ENCODE measurements at places on chromosomes 16 and 17.
A peak's percentile ranks its signal among the peaks of the same experiment; 100 is the strongest.

DNA sequence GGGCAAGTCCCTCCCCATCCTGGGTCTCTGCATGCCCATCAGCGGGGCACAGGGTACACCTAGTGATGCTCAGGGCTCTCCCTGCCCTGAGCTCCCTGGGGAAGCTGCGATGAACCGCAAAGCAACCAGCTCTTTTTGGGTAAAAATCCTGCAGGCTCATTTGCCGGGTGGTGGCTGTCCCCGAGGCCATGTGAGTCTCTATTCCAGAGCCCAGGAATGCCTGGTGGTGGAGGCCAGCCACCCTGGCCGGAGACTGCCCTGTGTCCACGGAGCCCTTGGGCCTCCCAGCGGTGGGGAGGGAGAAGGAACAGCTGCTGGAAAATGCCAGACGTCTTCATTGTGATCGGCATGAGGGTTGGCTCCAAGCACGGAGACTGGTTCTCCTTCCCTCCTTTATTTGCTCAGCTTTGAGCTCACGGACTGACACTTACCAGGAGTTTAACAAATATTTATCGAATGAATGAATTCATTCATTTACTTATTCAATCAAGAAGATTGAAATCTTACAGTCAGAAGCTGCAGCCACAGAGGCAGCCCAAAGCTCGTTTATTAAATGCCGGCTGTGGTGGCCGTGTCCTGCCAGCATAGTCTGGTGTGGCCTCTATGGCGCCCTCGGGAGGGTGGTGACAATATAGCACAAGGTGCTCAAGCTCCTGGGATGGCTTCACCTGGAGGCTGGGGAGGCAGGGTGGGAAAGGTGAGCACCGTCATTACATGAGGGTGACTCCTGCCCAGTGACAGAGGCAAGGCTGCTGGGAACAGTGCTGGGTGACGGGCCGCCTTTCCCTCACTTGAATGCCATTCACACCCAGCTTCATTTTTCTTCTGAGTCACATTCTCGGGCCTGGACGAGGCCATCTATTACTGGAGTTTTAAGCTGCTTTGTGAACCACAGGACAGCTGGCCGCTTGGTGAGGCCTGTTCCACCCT, 31.1 kb upstream of the JPH3 start:
- no peak for DNase-seq

DNA sequence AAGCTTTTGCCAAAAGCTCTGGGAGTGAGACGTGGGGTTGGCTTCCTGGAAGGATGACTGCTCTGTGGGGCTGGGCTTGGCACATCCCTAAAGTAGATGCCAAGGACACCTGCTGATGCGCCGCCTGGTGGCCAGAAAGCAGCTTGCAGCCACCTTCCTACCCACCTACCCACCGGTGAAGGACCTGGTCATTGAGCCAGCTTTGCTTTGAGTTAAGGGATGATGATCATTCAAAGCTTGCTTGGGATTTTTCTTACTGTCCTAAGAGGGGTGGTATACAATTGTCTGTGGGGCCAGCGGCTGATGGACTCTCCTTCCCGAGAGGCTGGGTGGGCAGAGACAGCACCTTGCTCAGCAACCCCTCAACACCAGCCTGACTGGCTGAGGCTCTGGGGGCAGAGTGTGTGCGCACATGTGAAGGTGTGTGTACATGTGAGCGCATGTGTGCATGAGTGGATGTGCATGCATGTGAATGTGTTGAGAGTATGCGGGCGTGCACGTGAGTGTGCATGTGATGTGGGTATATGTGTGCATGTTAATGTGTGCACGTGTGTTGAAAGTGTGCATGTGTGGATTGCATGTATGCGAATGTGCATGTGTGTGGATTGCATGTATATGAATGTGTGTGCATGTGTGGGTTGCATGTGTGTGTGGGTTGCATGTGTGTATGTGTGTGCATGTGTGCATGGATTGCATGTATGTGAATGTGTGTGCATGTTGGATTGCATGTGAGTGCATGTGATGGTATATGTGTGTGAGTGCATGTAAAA, 18.6 kb downstream of the C1QTNF1 start:
- peak; percentile 79 for DNase-seq

DNA sequence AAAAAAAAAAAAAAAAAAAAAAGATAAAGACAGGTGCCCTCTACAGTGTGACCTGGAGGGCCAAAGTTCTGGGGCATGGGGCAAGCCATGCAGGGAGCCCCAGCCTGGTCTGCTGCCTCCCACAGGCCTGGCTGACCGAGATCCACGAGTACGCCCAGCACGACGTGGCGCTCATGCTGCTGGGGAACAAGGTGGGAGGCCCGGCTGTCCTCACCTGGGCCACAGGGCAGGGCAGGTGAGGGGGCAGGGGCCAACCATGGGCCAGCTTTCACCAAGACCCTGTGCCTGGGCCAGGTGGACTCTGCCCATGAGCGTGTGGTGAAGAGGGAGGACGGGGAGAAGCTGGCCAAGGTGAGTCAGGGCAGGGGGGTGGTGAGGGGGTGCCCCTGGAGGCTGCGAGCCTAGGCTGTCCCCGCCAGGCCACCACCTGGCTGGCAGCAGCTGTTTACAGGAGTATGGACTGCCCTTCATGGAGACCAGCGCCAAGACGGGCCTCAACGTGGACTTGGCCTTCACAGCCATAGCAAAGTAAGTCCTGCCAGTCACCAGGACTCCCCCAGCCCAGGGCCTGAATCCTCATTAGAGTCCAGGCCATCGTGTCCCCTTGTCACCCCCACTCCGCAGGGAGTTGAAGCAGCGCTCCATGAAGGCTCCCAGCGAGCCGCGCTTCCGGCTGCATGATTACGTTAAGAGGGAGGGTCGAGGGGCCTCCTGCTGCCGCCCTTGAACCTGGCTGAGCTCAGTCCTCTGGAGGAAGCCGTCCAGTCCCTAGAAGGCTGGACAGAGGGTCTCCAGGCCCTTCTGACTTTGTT, 2.7 kb upstream of the TRAF7 start:
- peak; percentile 36 for DNase-seq

GRCh38 chr16:88466175-88466862, 13.2 kb downstream of the ZFPM1 start:
- no peak for DNase-seq

DNA sequence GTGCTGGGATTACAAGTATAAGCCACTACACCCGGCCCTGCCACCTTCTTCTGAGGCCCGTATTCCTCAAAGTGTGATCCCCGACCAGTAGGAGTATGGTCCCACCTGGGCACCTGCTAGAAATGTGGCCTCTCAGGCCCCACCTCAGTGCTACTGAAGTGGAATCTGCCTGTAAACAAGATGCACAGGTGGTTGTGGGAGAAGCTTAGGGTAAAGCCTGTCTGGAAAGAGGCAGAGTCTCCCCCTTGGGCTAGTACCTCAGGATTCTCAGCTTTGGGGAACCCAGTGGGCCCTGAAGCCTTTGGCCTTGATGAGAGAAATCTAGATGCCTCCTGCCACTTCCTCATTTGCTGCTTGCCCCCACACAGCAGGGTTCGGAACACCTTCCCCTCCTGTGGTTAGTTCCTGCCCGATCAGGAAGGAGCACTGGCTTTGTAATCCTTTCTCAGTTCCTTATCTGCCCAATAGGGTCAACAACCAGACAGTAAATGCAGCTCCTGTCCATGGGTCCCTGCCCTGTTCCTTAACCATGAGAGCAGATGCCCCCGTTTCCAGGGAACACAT, 25.2 kb downstream of the TK2 start:
- no peak for DNase-seq

- DNase-seq = no peak
These were observed 10.7 kb downstream of the HPR start for GRCh38 chr16:72073560-72074230.

DNA sequence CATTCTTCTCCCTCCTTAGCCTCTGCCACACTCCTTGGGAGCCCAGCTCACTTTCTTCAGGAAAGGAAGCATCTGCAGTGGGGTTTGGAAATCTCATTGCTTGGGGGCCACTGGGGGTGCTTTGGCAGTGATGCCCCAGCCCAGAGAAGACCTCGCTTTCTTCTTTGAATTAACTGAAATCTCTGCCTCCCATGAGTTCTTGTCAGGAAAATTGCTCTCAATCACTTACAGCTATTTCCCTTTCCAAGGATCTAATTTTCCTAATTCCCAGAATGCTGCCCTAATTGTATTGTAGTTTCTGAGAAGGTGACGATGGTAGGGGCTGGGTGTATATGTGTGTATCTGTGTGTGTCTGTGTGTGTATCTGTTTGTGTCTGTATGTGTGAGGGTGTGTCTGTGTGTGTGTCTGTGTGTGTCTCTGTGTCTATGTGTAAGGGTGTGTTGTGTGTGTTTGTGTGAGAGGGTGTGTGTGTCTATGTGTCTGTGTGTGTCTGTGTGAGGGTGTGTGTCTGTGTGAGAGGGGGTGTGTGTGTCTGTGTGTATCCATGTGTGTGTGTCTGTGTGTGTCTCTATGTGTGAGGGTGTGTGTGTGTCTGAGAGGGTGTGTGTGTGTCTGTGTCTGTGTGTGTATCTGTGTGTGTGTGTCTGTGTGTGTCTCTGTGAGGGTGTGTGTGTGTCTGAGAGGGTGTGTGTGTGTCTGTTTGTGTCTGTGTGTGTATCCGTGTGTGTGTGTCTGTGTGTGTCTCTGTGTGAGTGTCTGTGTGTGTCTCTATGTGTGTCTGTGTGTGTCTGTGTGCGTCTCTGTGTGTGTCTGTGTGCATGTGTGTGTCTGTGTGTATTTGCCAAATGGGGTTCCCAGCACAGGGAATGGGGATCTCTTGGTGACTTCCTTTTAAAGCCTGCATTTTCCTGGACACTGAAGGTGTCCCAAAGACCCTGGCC, 83.5 kb upstream of the DNAJA2 start:
- DNase-seq = no peak

DNA sequence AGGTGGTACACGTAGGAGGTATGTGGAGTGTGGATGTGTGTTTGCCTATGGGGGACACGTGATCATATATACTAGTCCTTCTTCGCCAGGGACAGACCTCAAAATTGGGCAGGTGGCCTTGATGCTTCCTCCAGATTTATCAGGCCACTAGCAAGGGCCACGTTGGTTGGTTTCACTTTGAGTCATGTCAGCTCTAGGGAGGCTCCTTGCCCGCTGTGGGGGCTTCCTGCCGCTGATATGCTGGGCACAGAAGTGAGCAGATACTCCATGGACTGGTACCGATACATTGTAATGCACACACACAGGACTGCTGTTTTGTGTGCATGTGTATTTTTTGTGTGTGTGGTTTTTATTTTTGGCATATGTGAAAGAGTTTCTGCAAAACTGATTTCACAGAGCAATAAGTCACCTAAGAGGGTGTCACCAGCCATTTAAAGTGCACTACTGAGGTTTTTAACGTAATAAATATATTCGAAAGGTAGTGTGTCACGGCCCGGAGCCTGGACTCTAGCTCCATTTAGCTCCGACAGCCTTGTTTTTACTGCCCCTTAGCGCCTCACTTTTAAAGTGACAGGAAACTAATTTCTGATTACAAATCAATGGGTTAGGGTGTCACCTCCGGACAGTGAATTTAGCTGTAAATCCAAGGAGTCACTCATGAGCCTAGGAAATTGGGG, 605.5 kb upstream of the SALL1 start:
- DNase-seq = no peak

DNA sequence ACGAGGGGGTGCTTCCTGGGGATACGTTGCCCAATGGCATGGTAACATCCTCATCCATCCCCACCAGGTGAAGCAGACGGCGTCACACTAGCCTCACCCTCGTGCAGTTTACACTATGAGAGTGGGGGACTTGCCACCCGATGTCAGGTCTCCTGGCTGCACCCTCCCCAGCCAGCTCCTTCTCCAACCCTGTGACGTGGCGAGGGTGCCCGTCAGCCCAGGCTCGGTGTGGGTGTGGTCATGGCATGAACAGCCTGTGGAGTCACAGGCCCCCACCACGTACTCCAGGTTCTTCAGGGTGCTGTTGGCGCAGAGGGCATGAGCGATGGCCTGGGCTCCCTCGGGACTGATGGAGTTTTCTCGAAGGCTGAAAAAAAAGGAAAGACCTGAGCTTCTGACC, 28.3 kb downstream of the NLRC3 start:
- no peak for DNase-seq

- DNase-seq = no peak
These were observed 72.0 kb upstream of the KSR1 start for GRCh38 chr17:27384261-27384701.

- no peak for DNase-seq
These were observed 373.7 kb downstream of the HAPSTR1 start for GRCh38 chr16:9465161-9465560.

Measured in NCI-H345 (cell line).